ENCODE measurements at places on chromosomes 11 and 22. TPM values are rescaled to one million over a fixed set of nuclear protein-coding genes. Genes with fewer than 3 reads are reported as not detected.

The PPP1CA gene
- 140 TPM for polyA plus RNA-seq

The RTN4RL2 gene
- 0.45 TPM for polyA plus RNA-seq

The IGF2 gene
- 16.6 TPM for polyA plus RNA-seq

The CCS gene
- 26.7 TPM for polyA plus RNA-seq

The YDJC gene
- 12.2 TPM for polyA plus RNA-seq

The CHRNA10 gene
- polyA plus RNA-seq: 0.25 TPM

The RFPL3 gene
- polyA plus RNA-seq: not detected

The ATL3 gene
- polyA plus RNA-seq: 52.3 TPM

The SEPTIN5 gene
- polyA plus RNA-seq: 15.5 TPM

The CCDC73 gene
- polyA plus RNA-seq: not detected

The ASCL2 gene
- polyA plus RNA-seq: not detected

All from AG04450 (cell line).